Thoracic aorta (tissue), 2 donors: ENCODE measurements at places on chromosomes 16 and 17.

DNA sequence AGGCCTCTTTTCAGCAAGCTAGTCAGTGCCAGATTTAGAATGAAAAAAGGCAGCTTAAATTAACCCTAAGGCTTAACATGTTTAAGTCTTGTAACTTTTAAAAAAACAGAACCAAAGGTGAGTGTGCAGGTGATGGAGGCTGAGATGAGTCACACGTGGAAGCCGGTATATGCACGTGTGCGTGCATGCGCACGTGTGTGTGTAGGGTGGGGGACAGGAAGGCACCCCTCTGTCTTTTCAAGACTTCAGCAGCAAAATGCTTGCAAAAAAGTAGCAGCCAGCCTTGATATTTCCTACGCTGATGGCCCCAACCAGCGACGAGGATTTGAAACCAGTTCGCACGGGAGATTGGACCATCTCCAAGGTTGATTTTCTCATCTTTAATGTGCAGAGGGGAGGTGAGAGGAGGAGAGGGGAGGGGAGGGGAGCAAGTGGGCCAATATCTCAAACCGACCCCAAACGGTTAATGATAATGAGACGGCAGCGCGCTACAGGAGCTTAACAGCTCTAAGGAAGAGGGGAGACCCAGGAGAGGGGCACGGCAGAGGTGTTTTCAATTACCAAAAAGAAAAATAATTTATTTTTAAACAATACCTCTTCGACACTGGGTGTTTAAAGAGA lies 154.7 kb downstream of the ZNF423 start:
- no peak for DNase-seq

- no peak for DNase-seq
These were observed 121.3 kb downstream of the RAB11FIP4 start for GRCh38 chr17:31512796-31513195.

GRCh38 chr17:5203178-5203907 lies 11.7 kb upstream of the ZNF594 start:
- no peak for DNase-seq

GRCh38 chr16:57147381-57148221 lies 38.2 kb downstream of the PSME3IP1 start:
- DNase-seq, result no peak

- no peak for DNase-seq
These were observed 23.1 kb downstream of the ABCC12 start for GRCh38 chr16:48132696-48133095.

DNA sequence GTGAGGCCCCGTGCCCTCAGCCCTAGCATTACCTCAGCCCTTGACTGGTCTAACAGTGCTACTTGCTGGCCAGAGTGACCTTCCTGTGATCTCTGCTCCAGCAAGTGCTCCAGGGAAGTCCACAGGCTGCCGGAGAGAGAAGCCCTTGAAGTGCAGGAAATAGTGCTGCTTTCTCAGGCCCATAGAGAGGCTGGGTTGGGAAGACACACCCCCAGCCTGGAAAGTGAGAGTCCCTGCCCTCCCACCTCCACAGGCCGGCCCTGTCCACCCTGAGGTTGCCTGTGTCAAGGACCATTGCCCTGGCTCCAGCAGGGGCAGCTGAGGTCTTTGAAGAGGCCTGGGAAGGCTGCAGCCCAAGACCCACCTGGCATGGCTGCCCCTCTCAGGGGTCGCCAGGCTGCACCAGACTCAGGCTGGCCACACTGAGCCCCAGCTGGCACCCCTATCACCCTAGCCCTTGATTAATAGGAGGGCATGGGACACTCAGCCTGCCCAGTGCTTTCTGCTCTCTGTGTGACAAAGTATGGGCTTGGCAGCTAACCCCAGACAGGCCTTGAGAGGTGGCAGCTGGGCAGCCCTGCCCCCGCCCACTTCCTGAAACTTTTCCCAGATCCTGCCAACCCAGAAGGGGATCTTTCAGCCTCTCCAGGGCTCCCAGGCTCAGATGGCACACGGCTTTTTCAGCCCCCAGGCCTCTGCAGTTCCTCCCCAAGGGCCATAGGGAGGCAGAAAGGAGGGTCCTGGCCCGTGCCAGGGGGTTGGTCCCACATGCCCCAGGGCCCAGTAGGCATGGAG lies 21.7 kb downstream of the ATP6V0D1 start:
- DNase-seq, result no peak

DNA sequence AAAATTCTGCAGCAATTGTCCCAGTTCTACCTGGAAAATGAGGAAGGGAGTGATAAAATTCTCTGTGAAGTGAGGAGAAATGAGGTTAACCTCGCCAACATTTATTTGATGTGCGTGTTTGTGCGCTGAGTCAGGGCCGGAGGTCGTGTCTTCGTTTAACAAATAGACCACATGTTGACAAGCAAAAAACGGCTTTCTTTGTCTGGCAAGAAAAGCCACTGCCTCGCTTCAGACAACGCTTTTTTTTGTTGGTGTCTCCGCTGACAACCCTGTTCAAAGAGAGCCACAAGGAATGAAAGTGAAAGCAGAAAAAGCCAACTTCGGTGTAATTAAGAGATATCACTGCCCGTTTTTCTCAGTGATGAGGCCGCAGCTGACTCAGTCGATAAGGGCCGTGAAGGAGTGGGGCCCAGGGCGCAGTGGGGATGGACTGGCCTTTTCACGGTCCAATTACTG lies 510.6 kb downstream of the CDH13 start:
- DNase-seq, result no peak

- DNase-seq, result no peak
These were observed 39.4 kb upstream of the SMPD3 start for GRCh38 chr16:68487669-68488068.

DNA sequence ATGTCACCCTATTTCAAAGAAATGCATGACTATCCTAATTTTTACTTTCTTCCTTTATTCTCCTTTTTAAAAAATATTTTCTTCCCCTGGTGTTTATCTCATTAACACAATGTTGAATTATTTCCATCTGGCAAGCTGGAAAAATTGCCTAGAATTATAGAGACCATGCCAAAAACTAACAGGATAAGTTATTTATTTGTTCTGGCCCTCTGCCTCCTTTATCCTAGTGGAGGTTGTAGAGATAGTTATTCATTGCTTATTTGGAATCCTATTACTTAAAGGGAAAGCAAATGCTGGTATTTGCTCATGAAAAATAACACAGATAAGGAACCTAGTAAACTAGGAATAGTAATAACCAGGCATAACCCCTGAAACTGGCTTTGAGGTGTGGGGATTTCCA lies 684.9 kb upstream of the KIF2B start:
- DNase-seq, result no peak

DNA sequence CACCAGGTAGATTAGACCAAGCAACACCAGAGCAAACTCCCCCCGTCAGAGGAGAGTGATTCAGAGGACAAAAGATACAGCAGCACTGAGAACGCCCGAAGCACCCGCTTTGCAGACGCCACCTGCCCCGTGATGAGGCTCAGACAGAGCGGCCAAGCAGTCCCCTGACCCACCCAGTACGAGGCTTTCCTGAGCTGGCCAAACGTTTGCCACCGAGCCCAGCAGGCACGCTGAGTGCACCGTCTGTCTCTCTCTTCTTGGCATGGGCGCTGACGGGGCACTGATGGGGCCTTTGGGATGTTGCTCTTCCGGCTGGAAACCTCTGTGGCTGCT lies 19.4 kb upstream of the WDR45B start:
- no peak for DNase-seq

GRCh38 chr17:48637323-48638260 lies 11.4 kb upstream of the HOXB9 start:
- DNase-seq, result no peak

GRCh38 chr16:56848029-56848936 lies 16.7 kb upstream of the SLC12A3 start:
- DNase-seq, result peak; percentile 15

GRCh38 chr17:61700252-61700651 lies 109.2 kb upstream of the NACA2 start:
- no peak for DNase-seq

DNA sequence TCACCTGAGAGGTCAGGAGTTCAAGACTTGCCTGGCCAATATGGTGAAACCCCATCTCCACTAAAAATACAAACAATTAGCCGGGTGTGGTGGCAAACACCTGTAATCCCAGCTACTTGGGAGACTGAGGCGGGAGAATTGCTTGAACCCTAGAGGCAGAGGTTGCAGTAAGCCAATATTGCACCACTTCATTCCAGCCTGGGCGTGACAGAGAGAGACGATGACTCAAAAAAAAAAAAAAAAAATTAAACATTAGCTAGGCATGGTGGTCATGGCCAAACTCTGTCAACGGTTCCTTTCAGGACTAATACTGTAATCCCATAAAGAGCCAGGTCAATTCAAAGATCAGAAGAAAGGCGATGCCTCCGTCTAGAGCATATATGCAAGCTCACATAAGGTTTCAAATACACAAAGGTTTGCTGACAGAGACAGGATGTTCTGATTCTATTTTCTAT lies 2.4 kb downstream of the RNF157 start:
- no peak for DNase-seq

GRCh38 chr17:45234641-45235415 lies 13.1 kb downstream of the FMNL1 start:
- DNase-seq, result no peak

DNA sequence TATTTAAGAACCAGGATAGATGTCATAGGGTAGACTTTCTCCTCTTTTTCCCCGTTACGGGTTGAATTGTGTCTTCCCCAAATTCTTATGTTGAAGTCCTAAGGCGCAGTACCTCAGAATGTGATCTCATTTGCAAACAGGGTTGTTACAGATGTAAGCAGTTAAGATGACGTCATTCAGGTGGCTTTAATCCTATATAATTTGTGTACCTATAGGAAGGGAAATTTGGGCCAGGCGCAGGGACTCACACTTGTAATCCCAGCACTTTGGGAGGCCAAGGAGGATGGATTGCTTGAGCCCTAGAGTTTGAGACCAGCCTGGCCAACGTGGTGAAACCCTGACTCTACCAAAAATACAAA lies 99.5 kb upstream of the DHX40 start:
- DNase-seq, result no peak
